Activated T-cell treated with anti-CD3 and anti-CD28 coated beads for 1 hour (primary cell): ENCODE measurements at places on chromosomes 3 and 15.

GRCh38 chr3:147729641-147730040 lies 320.5 kb downstream of the ZIC1 start:
- no peak for DNase-seq

- no peak for DNase-seq
Measured at GRCh38 chr3:108509263-108509662, 1.1 kb downstream of the MYH15 start.

GRCh38 chr3:125591116-125591760 lies 4.1 kb downstream of the OSBPL11 start:
- DNase-seq = no peak

DNA sequence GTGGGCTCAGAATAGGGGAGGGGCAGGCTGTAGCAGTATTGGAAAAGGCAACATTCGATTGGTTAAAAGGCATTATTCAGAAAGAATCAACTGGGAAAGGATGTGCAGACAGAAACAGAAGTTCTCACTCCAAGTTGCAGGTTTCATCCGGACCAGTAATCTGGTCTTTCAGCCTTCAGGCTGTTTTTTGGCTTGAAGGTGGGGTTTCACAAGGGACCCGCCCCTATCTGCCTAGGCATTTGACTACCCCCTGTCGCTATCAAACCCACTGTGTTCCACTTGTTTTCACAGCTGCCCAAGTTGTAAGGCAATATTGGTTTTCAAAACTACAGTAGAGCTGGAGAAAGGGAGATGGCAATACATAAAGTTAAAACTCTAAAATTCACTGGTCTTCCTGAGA lies 96.9 kb downstream of the VPS8 start:
- DNase-seq = no peak

GRCh38 chr15:72169236-72169920 lies 28.2 kb downstream of the GRAMD2A start:
- no peak for DNase-seq

DNA sequence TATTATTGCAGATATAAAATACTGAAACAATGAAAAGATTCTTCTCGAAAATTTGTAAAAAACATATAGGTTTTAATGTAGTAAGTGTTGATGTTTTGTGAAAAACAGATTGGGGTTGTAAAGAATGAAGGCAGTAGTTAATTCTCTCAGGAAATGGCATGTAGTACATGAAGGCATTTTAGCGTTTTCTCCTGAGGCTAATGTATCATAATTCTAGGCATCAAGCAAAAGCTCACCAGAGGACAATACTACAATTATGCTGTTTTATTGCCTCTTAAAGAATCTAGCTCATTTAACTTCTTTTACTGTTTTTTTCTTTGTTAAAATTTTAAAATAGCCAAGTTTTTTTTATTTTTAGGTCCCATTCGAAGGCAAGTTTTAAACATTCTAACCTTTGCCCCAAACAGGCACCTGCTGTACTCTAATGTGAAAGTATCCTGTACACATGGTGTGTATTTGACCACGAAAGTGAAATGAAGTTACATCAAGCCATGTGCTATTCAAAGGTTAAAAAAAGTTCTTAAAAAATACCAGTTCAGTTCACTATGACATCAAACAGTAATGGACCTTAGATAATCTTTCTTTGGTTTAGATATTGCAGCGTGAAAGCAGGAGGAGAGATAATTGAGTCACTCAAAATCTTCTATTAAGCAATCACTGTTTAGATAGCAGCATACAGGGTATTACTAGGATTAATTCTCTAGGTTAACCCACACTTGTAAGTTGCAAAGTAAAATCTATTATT lies 163.6 kb downstream of the ECT2 start:
- DNase-seq = no peak

DNA sequence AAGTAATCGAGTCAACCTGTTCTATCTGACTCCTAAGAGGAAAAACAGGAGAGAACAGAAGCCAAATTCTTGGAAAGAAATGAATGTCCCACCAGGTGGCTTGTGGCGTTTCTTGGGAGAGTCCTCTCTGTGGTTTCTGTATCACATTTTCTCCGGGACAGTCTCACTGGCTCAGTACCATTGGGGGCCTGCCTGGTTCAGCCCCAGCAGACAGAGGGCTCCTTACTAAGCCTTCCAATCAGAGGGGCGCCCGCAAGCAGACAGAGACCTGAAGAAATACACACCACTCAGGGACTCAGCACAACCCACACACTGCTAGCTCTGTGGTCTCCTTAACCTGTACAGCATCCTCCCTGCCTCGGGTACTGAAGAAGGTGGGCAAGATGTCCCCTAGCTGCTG lies 302.1 kb downstream of the TLE3 start:
- DNase-seq = no peak

GRCh38 chr3:105423397-105423796 lies 56.7 kb downstream of the ALCAM start:
- no peak for DNase-seq

GRCh38 chr3:72160351-72160750 lies 375.4 kb upstream of the PROK2 start:
- no peak for DNase-seq

GRCh38 chr15:67822537-67823313 lies 2.6 kb upstream of the SKOR1 start:
- DNase-seq = no peak

- no peak for DNase-seq
Measured at GRCh38 chr15:68279779-68280753, 2.5 kb downstream of the FEM1B start.

GRCh38 chr15:67167091-67167490 lies 87.4 kb downstream of the AAGAB start:
- no peak for DNase-seq

DNA sequence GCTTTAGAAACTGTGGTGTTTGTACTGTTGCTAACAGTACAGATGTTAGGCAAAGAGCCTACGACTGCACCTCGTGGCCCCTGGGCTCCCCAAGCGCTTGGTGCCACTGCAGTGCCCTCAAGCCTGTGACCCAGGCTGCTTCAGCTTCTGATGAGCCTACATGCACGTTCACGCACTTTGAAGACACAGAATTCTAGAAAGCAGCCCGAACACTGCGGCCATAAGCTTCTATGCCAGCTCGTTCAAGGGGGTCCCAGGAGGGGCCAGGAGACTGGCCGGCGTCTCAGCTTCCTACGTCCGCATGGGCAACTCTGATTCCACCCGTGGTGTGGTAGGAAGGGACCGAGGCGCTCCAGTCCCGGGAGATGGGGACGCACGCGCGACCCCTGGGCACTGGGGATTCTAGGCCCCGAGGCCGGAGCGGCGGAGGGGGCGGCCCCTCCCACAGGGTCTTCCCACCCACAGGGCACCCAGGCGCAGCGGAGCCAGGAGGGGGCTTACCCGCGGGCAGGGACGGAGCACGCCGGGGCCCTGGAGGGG lies 653 bp downstream of the MYO5C start:
- DNase-seq = no peak

- no peak for DNase-seq
Measured at GRCh38 chr15:38414357-38414756, 39.6 kb upstream of the FAM98B start.

- DNase-seq = no peak
Measured at GRCh38 chr15:61762676-61763075, 297.6 kb downstream of the VPS13C start.

DNA sequence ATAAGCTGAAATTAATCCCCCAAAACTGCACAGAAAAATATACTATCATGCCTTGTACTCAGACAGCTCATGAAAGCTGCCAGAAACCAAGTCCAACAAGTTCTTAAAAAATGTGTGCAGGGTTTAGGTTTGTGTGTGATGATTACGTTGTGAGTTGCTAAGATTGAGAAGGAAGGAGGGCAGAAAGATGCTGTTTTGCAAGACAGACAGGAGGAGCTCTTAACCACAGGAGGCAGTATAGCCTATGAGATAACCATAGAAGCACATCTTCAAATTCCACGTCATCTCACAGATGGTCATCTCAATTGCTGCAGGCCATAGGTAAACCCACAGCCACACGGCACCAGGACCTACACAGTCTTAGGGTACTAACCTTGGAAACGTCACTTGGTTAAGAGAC lies 191.9 kb downstream of the STT3B start:
- no peak for DNase-seq

DNA sequence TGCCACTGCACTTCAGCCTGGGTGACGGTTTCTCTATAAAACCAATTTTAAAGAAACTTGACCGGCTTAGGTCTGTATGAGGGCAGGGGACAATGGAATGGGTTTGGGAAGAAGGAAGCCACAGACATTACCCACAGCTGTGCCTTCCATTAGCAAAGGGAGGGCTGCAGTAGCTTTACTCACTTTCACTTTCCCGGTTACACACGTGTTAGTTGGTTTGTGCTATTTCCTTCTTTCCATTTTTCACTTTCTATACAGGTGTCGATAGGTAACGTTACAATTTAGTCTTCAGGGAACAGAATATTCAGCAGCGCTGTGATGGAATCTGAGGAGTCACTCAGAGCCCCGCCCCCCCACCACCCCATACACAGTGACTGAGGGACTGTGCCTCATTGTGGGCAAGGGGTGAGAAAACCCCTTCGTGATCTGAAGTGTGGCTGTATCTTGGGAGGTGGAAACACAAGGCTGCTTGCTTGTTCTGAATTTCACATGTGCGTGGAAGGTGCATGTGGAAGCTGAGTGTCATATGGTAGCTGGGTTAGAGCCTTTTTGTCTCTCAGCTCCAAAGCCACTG lies 44.8 kb upstream of the RPL32 start:
- DNase-seq = no peak

GRCh38 chr15:68080334-68080733 lies 26.2 kb downstream of the PIAS1 start:
- DNase-seq = no peak

- DNase-seq = no peak
Measured at GRCh38 chr3:160221019-160221418, 4.2 kb upstream of the C3orf80 start.

DNA sequence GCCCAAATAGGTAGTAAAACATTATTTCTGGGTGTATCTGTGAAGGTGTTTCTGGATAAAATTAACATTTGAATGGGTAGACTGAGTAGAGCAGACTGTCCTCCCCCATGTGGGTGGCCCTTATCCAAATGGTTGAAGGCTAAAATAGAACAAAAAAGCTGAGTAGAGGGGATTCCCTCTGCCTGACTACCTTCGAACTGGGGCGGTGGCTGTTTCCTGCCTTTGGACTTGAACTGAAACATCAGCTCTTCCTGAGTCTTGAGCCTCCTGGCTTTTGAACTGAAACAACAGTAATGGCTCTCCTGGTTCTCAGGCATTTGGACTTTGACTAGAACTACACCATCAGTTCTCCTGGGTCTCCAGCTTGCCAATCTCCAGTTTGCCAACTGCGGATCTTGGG lies 4.4 kb upstream of the GPR176 start:
- DNase-seq = no peak

- no peak for DNase-seq
Measured at GRCh38 chr3:18483226-18483625, 58.1 kb upstream of the SATB1 start.

GRCh38 chr15:95712785-95713184 lies 617.7 kb upstream of the NR2F2 start:
- no peak for DNase-seq

DNA sequence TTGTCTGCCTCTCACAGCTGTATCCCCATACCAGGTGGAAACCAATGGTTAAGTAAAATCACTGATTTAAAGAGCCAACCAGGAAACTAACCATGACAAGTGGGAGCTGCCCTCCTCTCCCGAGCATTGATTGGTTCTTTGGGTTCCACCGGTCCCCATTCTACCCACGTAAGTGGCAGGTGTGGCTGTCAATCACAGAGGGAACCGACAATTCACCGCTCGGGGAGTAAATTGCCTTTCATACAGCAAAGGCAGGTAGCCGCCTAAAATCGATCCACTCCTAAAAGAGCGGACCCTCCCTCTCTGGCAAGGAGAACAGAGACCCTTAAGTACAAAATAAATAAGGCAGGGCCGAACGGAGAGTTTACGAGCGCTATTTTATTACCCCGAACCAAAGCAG lies 1.2 kb downstream of the ERC2 start:
- DNase-seq = no peak

DNA sequence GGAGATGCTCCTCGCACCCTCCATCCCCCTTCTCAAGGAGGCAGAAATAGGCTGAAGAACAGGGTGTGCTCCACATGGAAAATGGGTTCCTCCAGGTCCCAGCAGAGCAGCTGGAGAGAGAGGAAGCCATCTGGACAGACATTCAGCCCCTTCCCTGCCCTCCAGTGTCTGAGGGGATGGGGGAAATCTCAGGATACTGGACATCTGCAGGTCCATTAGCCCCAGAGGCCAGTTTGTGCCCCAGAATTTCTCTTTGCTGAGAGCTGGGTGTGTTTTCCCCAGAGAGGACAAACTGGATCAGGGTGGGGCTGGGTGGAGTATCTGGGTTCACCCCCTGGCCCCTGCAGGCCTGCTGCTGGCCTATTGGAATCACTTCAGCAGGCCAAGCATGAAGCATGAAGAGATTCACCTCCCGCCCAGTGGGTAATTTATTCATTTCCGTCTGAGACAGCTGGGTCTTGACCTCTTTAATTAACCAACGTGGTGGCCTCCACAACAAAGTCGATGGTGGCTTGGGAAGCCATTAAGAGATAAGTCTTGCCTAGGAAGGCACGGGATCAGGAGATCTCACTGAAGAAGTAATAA lies 4.6 kb downstream of the FAM3D start:
- DNase-seq = no peak

DNA sequence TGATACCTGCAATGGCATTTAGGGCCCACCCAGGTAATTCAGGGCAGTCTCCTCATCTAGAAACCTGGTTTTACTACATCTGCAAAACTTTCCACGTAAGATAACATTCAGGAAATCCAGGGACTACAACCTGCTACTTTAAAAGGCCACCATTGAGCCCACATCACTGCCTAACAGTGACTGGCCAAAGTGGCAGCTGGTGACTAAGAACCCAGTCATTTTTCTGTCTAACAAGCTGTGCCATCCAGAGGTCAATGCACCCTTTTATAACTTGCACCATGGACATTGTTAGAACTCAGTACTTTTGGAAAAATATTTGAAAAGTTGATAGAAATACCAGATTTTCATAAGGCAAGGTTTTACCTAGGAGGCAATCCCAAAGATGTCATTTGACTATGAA lies 492.4 kb downstream of the OTOL1 start:
- no peak for DNase-seq

DNA sequence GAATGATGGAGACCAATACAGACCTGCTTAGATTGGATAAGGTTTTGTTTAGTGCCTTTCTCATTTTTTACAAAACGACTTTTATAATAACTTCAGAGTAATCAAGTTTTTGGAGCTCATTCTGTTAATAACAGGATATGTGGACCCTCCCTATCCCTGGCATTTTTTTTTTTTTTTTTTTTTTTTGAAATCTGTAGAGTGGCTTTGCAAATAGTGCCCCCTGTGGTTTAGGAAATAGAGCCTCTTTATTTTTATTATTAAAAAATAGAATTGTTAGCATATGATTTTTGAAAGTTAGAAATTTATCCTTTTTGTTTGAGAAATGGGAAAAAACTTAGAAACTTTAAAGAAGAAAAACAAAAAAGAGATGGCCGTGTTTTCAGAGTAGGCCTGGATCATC lies 11.4 kb downstream of the SKIL start:
- no peak for DNase-seq

DNA sequence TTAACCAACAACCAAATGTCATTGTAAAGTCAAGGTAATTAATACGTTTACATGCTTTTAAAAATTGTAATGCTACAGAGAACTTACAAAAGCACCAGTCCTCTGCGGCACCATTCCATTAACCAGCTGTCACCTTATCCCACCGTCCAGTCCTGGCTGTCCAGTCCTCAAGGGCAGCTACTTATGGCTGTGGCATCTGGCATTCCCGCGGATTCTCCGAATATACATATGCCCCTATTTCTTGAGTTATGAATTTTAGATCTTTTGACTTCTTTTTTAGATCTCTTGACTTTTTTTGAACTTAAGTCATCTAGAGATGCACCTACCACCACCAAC lies 382 bp upstream of the POMGNT2 start:
- DNase-seq = no peak

GRCh38 chr15:77516786-77517185 lies 96.1 kb downstream of the HMG20A start:
- no peak for DNase-seq
